ENCODE measurements at places on chromosomes 3 and 15.

DNA sequence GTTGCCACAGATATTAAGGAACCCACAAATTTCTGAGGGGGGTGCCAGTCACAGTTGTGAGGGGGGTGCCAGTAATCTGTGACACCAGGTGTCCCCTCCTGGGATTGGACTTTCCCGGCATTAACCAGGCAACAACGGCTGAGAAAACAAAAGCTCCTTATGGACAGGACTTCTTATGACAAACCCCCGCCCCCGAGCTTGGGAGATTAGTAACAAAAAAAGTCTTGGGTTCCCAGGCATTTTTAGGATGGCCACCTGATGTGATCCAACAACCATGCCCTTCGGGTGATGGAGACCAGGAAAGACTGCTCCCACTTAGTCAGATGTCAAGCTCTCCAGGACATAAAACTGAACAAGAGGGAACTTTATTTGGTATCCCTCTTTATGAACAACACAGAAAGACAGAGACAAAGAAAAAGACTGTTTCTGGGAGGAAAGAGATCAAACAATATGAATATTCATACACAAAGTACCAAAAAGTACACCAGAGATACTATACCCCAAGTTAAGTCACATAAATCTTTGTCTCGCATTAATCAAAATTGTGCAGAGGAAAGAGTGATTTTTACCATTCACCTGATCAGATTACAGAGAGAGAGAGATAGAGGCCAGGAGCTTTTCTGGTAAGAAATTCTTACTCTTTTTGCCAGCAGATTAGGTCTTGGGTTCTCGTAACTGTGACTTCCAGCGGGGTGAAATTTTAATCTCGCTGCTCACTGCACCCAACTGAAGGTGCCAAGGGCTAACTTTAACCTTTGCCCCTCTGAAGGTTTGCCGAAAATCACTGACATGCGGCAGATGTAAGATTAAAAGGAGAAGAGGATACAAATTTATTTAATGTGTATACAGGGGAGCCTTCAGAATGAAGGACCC, 61.6 kb downstream of the OSTN start:
- DNase-seq, result no peak

DNA sequence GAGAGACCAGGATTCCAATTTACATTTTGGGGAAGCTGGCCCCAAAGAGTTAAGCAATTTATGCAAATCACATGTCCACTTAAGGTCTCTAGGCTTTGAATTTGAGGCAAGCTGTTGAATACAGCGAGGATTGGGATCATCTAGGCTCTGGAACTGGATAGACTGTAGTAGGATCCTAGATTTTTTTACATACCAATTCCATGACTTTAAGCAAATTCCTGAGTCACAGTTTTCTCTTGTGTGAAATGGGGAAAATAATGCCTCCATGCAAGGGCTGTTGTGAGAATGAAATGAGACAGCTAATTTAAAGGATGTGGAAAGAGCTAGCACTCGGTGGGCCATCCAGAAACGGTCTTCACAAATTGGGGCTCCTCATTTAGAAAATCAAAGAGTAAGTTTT, 103.4 kb downstream of the MINAR1 start:
- DNase-seq, result no peak

GRCh38 chr3:72054976-72055375, 270.0 kb upstream of the PROK2 start:
- DNase-seq, result no peak

DNA sequence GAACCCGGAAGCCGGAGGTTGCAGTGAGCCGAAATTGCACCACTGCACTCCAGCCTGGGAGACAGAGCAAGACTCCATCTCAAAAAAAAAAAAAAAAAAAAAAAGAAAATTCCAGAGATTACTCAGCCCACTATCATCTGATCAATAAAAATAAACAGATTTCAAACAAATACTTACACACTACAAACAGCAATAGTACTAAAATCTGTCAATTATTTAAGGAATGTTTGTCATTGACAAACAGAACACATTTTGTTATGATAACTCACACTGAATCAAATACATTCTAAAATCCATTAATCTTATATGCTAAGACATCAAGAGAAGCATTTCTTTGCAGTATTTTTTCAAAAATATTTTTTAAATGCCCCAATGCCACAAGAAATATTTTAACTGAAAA, 7.6 kb downstream of the MYO9A start:
- no peak for DNase-seq

- no peak for DNase-seq
Measured at GRCh38 chr3:108158251-108158650, 64.0 kb downstream of the IFT57 start.

DNA sequence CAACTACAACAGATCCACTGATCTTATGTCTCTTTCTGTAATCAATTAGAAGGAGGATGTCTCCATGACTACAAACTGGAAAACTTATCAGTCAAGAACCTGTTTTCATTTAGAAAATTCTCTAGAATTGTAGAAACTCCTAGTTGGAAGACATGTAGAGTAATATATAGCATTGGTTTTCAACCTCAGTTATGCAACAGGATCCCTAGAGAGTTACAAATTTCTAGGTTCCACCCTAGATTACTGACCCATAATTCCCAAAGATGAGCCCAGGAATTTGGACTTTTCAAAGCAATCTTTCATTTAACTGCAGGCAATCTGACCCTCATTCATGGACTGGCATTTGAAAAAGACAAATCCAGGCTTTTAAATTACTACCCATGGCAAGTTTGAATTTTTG, 116.9 kb upstream of the RAP2B start:
- no peak for DNase-seq

GRCh38 chr3:133413161-133414020, 13.5 kb downstream of the BFSP2 start:
- no peak for DNase-seq

GRCh38 chr15:39392469-39393047, 188.3 kb upstream of the THBS1 start:
- DNase-seq, result no peak

DNA sequence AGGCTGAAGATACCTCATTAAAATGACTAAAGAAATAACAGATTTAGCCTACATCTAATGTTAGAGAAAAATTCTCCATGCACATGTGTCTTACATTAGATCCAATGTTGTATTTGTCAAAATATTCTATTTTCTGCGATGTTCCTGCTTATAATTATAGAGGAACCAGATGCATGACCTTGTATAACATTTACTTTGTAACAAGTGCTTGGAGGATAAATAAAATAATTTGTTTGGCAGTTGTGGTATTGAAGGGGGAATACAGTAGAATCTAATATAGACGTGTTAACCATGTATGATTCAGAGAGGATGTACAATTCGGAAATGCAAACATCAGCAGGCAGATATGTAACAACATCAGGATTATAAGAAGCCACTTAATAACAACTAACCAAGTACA, 922.2 kb downstream of the TUSC7 start:
- no peak for DNase-seq

Measured in heart right ventricle (tissue), 16 donors.